ENCODE measurements at places on chromosomes 12 and 14.

- DNase-seq, result no peak
These were observed 86.3 kb downstream of the ASCL1 start for GRCh38 chr12:103043531-103044486.

GRCh38 chr14:100325231-100325632 lies 2.1 kb downstream of the SLC25A47 start:
- DNase-seq, result no peak

DNA sequence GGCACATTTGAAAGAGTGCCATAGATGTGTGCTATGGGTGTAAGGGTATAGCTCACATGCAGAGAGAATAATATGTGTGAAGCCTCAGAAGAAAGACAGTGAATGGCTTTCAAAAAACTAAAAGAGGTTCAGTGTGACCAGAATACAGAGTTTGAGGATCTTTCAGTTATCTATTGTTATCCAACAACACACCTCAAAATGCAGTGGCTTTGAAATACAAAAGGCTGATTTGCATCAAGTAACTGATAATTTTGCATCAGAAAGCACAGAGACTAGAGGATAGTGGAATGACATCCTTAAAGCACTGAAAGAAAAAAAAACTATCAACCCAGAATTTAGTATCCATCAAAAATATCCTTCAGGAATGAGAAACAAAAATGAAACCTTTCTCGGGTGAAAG lies 131.6 kb upstream of the IGF1 start:
- DNase-seq, result no peak

DNA sequence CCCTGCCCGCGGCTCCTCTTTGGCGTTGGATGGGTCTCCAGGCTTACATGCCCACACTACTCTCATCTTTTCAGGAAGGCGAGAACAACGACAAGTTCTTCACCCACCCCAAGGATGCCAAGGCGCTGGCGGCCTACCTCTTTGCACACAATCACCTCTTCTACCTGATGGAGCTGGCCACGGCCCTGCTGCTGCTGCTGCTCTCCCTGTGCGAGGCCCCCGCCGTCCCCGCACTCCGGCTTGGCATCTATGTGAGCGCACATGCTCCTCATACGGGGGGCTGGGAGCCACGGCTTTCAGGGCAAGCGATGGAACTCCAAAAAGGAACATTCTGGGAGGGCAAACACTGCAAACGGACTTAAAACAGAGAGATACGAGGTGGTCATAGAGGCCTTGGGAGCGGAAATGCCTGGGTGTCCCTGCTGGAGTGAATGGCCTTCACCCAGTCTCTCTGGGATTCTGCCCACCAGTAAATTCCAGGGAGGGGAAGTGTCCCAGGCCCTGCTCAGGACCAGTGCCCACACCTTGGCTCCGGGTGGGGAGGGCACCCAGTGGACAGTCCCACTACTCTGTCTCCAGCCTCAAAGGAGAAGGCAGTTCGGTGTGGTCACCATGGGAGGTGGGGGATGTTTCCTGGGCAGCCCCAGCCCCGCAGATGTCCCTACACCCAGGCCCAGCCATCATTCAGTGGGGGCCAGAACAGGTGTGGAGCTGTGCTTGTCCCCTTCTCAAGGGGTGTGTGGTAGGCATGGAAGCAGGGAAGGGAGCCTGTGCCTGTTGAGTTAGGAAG lies 45.0 kb downstream of the TPCN1 start:
- DNase-seq, result no peak

DNA sequence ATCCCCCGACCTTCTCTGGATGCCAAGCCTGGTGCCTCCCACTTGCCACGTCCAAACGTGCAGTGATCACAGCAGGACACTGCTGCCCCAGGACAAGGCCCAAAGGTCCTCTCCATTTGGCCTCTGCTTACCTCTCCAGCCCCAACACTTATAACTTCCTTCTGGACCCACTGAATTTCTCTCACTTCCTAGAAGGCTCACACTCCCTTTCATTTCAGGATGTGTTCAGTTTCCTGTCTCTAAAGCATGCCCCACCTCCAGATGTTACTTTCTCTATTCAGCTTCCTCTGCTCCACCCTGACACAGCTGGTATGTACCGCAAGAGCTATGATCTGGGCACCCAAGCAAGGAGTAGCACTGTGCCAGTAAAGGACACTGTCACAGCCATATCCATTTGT lies 33.0 kb downstream of the CDKL1 start:
- no peak for DNase-seq

DNA sequence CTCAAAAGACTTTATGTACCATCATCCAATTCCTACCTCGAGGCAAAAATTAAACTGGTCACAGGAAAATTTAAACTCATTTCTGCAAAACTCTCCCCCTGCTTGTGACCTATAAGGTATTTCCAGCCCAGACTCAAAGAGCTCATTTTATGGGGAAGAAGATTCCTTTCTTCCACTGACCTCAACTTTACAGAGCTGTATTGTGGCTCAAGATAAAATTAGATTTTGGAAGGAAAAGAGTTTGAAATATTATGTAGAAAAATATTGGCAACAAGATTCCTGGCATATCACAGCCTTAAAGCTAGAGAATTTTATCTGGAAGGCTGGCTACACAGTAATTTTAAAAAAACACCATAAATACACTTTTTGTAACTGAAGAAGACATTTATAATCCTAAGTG lies 91.7 kb downstream of the STXBP6 start:
- DNase-seq, result no peak

DNA sequence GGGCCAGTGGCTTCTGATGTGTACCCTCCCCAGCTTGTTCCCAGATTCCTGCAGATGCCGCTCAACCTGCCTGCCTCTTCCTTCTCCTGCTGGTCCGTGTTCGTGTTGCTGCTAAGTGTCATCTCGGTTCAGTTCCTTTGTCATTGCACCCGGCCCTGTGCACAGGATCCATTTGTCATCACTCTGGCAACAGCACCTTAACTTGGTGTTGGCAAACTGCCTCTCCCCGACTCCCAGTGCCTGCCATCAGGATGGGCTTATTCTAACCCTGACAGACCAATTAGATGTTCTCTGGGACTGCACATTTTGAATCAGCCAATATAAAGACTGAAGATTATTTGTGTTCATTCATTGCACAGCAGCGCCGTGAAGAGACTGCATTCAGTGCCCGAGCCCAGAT lies 73.3 kb downstream of the CCDC92 start:
- no peak for DNase-seq

DNA sequence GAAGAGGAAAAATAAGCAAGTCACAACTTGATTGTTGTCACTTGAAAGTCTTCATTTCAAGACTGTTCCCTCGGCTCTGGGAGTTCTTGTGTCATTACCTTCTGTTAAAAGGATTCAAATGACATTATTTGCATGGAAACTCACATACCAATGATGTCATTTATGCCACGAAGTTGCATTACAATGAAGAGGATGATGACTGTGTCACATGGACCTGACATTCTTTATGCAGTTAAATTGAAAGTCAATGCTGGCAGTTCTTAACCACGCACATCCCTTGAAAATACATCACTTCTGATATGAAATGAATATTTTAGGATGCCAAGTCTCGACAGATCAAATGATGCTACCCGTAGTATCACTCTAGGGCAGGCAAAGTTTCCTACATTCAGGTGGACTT lies 1069.5 kb downstream of the VRK1 start:
- no peak for DNase-seq

- no peak for DNase-seq
These were observed 17.5 kb upstream of the BICD1 start for GRCh38 chr12:32089156-32089555.

GRCh38 chr14:64196814-64197411 lies 97.3 kb downstream of the ESR2 start:
- no peak for DNase-seq

DNA sequence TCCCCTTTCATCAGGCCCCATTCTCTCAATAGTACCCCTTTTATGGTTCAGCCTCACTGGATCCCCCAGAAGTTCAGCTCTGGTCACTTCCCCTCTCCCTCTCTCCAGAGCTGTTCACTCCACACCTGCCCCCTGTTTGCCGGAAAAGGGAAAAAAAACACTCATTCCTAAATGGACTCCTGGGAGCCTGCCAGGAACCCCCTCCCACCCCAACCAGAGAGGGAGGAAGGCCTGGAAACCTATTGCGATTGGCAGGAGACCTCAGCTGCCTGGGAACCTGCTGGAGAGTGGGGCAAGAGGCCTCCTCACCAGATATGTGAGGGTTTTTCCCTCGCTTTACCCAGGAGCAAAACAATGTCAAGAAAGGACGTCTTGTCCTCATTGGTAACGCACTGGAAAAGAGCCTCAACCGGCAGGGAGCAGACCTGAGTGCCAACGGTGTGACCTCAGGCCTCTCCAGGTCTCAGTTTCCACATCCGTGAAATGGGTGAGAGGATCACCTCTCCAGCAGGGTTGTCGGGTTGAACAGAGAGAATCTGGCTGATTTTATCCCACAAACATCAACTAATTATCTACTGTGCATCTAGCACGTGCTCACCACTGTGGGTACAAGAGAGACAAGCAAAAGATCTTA lies 4.6 kb downstream of the DTX1 start:
- no peak for DNase-seq

DNA sequence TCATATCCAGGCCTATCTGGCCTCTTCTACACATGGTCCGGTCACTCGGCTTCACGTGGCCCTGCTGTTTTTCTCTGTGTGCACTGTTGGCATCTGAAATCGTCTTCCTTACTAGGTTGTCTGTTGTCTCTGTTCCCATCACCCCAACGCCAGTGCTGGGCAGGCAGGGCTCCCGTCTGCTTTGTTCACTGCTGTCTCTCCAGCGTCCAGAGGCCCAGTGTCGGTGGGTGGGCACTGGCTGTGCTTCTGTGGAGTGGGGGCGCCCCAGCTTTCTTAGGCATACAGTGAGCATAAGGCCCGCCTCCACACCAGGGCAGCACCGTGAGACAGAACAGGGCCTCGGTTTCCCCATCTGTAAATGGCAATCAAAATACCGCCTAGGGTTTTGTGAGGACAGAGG lies 153.1 kb downstream of the BCL11B start:
- DNase-seq, result no peak

GRCh38 chr12:114272605-114273004 lies 133.3 kb downstream of the TBX5 start:
- no peak for DNase-seq

DNA sequence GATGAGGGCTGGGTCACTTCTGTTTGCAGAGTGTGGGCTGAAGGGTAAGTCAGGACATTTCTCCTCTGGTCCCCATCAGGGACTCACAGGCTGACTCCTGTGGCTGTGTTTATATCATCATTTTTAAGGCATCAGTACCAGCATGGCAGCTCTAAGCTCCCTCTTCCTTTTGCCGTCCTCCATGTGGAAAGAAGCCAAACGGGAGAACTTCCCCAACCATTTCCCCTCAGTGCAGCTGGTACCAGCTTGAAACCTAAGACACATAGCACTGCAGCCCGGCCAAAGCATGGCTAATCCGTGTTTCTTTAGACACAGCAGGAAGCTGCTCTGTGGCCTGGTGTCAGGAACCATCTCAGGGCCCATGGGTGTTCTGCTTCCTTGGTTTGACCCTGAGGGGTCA lies 31.9 kb upstream of the ATP2A2 start:
- DNase-seq, result no peak

- DNase-seq, result no peak
These were observed 8.6 kb downstream of the FNTB start for GRCh38 chr14:64995291-64995690.

- DNase-seq, result no peak
These were observed 57.4 kb downstream of the CMAS start for GRCh38 chr12:22103418-22103817.

- no peak for DNase-seq
These were observed 388.8 kb upstream of the USP15 start for GRCh38 chr12:61871485-61871810.

GRCh38 chr12:56682323-56682722 lies 5.8 kb downstream of the PTGES3 start:
- DNase-seq, result no peak

DNA sequence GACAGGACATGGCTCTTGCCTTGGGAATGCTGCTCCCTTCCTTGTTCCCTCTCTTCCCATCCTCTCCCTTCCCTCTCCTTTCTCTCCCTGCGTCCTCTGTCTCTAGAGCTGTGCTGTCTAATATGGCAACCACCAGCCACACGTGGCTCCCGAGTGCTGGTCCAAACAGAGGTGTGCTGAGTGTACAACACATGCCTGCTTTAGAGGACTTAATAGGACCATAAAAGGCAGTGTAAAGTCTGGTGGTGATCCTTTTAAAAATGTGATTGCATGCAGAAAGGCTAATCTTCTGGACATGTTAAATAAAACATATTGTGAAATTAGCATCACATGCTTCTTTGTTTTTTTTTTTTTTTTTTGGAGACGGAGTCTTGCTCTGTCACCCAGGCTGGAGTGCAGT lies 87.2 kb downstream of the ESRRB start:
- DNase-seq, result no peak

- no peak for DNase-seq
These were observed 152.0 kb downstream of the KTN1 start for GRCh38 chr14:55731881-55732498.

GRCh38 chr12:64993461-64993860 lies 127.6 kb downstream of the WIF1 start:
- no peak for DNase-seq

DNA sequence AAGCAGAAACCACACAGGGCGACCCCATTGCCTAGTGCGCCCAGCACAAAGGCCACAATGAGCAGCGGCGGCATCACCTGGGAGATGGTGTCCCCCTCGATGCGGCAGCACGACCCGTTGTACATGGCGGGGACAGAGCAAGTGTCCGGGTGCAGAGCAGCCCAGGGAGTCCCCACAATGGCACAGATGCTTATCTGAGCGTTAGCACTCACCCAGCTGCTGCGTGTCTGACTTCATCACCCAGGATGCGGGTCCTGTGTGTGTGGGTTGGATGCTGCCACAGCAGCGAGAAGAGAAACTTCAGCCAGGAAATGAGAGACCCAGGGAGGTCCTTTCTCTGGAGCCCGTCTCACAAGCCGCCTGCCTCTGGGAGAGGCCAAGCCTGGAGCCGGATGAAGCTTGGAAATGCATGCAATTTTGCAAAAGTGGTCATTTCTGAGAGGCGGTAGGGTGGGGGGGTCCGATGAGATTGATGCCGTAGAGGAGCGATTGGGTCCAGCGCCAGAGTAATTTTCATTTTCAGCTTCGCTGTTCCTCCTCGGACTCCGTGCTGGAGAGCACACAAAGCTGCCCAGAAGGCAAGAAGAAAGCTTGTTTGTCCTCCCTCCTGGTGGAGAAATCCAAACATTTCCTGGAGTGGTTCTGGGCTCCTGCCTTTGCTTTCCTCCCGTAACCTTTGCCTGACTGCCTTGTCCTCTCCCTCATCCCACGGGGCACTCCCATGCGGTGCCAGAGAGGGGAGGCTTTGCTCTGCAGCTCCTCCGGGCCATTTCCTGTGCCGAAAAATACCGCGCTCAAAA lies at the start of gene HCAR1:
TSS of gene HCAR1 (minus strand) at position 630 of the 800 bp plus-strand sequence. CDS start at position 125, 505 bp downstream.
- DNase-seq, result no peak
